Suprapubic skin (tissue), 4 donors: ENCODE measurements at places on chromosomes 16 and 17. TPM values are rescaled to one million over a fixed set of nuclear protein-coding genes. Genes with fewer than 3 reads are reported as not detected.

DNA sequence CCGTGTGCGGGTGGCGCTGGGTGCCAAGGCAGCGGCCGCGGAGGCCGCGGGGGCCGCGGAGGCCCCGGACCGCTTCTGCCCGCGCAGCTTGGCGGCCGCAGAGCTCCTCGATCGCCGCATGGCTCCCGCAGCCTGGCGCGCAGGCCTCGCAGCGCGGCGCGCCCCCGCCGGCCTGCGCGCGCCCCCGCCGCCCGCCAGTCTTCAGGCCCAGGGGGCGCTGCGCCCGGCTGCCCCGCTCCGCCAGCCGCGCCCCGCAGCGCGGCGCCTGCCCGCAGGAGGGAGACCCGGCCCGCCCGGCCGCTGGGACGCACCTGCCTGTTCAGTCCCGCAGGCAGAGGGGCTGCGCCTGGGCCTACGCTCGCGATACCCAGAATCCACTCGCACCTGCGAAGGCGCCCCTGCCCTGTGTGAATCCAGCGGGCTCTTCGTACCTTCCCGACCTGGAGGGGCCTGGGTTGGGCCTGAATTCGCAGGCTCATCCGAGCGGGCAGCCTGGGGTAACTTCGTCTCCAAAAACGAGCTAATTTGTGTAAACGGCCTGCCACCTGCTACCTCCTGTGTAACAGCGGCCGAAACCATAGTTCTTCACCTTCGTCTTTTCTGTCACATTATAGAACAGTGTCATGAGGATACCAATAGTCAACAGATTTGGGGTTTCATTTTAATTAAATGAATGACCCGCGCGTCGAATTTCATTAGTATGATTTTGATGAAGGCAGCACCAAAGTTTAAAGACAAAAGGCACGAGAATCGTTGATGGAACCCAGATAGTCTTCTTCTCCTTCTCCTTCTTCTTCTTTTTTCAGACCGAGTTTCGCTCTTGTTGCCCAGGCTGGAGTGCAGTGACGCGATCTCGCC, at the start of gene CENPV:
CENPV (minus strand) TSS at position 153 of the 858 bp plus-strand sequence; CDS start at position 120, 33 bp downstream.
- peak; percentile 67 for DNase-seq

DNA sequence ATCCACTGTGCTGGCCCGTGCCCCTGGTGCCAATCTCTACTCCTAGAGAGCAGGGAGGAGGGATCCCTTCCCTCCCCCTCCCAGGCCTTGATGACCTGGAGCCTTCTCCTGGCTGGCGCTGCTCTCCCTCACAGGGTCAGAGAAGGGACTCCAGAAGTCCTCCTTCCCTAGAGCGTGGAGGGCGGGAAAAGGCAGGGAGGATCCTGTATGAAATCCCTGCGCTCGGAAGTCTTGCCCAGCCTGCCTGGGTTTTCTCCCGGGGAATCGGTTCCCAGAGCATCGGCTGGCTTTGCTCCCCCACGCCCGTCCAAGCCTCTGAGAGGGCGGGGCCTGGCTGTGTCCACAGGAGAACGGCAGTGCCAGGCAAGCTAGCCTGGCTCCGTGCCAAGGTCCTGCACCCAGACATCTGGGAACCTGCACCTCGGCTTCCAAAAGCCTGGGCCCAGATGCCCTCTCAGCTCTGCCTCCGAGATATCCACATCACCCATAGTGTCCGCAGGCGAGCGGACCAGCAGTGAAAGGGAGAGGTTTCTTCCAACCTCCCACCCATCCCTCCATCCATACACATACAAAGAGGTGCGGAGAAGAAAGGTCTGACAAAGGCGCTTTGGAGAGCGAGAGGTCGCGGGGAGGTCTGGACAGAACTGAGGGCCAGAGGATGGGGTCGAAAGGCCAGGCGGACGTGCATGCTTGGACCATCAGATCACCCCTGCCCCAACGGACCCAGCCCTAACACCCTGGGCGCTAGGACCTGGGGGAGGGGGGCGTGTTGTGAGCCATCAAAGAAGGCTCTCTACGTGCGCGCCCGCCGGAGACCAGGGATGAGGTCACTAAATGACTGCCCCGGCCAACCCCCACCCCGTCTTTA, 1.1 kb downstream of the MPP2 start:
- DNase-seq = peak; percentile 91

DNA sequence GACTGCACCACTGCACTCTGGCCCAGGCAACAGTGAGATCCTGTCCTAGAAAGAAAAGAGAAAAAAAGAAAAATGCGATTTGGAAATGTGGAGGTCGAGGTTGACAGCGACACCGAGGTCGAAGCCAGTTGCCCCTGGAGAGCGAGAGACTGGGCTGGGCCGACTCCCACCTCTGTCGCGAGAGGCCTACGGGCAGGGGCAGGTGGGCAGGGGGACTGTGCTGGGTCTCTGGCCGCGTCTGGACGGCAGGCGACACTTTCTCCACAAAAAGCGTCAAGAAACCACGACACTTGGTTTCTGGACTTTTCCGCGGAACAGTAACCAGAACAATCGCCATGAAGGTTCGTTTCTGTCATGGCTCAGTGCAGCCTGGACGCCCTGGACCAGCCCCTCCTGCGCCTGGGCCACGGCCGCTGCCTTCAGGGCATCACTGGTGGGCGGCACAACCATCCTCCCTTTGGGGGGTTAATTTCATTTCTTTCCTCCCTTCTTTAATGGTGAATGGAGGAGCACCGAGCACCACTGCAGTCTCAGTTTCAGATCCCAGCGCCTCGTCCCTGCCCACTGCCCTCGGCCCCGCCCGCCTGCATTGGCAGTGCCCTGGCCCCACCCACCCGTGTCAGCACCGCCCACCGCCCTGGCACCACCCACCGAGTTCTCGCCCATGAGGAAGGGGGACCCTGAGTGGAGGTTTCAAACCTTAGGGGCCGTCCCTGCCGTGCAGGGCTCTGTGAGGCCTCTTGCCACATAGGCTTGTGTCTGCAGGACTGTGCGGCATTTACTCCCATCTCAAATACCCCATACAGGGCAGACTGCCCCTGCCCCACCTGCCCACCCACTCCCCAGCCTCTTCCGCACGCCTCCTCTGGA, 18.5 kb upstream of the CDH15 start:
- DNase-seq = no peak

DNA sequence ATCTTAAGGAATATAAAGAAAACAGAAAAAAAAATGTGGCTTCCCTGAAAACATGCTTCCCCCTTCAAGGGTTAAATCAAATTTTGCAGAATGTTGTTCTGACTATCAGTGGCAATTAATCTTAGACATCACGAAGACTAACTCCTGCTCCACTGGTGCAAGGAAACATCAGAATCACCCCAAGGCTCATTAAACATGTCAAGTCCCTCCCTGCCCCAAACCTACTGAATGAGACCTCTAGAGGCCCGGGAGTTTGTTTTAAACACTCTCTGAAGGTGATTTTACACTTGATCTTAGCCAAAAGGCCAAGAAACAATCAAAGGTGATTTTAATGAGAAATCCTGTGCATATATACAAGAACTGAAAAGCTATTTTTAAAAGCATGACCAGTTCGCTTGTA, 18.3 kb downstream of the PSME3IP1 start:
- no peak for DNase-seq

DNA sequence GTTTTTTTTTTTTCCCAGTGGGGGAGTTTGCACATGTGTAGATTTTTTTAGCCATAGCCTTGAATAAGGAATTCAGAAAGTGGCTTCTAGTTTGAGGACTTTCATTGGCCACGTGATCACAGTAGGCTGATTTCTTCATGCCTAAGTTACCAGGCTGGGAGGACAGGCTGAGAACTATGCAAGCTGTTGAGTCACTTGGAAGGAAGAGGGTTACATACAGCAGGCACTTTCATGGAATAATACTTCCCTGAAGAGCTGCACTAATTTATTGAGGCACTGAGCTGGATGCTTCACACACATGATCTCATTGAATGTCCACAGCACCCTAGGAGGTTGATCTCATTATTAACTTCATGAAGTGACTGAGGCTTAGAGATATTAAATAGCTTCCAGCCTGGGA, 22.8 kb downstream of the PRKCB start:
- DNase-seq = no peak

- peak; percentile 85 for DNase-seq
Measured at GRCh38 chr17:48492401-48493298, 38.2 kb downstream of the HOXB1 start.

DNA sequence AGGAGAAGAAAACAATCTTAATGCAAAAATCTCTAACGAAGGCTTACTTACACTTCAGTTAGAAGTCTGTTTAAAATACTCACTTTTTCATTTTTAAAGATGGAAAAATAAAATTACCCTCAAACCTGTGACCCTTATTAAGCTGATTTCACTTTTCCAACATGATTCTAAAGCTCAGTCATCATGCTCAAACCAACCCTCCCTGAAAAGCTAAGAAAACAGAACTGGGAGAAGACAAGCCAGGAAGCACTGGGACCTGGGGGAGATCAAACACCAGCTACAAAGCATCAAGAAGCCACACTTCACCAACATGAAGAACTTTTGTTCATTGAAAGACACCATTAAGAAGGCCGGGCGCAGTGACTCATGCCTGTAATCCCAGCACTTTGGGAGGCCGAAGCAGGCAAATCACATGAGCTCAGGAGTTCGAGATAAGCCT, 88.8 kb downstream of the LITAF start:
- peak; percentile 69 for DNase-seq

DNA sequence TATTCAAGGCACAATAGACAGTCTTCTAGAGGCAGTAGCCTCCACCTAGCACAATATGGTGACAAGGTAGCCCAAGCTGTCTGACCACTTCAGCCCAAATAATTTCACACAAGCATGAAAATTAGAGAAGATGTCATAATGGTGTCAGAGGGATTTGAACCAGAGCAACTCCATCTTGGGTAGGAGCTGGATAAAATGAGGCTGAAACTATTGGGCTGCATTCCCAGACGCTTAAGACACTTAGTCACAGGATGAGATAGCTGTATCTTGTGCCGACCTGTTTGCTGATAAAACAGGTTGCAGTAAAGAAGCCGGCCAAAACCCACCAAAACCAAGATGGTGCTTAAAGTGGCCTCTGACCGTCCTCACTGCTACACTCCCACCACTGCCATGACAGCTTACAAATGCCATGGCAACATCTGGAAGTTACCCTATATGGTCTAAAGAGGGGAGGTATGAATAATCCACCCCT, 192.6 kb downstream of the CPPED1 start:
- DNase-seq = no peak

DNA sequence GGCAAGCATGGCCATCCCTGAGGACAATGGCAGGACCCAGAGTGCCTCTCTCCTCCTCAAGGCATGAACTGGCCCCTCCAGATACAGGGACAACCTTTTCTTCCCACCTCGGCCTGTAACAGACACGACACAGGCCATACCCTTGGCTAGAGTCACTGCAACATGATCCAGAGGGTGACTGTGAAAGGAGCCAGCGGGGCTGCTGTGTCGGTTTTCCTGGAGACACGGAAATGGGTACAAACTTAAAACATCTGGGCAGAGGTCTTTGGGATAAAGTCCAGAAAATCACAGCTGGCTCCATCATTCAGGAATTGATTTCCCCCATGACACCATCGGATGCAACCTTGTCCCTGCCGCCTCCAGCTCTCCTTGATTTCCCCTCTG, 5.3 kb downstream of the CEP295NL start:
- DNase-seq = no peak

DNA sequence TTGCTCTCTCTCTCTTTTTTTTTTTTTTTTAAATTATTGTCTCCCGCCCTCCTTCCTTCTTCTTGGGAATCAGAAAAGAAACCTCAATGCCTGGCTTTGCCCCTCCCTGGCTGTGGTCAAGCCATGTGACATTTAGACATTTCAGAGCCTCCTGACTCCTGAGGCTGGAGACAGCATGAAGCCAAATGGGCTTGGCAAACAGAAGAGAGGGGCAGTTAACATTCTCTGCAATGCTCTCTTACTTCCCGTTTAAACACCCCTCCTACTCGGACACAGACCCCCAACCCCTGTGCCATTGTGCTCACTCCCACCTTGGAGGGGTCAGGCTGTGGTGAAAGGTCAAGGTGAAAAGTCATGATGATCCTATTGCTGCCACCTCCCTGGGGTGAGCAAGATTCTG, 14.7 kb upstream of the MEOX1 start:
- DNase-seq = no peak

GRCh38 chr17:73423159-73423715, 111.4 kb upstream of the CDC42EP4 start:
- no peak for DNase-seq

DNA sequence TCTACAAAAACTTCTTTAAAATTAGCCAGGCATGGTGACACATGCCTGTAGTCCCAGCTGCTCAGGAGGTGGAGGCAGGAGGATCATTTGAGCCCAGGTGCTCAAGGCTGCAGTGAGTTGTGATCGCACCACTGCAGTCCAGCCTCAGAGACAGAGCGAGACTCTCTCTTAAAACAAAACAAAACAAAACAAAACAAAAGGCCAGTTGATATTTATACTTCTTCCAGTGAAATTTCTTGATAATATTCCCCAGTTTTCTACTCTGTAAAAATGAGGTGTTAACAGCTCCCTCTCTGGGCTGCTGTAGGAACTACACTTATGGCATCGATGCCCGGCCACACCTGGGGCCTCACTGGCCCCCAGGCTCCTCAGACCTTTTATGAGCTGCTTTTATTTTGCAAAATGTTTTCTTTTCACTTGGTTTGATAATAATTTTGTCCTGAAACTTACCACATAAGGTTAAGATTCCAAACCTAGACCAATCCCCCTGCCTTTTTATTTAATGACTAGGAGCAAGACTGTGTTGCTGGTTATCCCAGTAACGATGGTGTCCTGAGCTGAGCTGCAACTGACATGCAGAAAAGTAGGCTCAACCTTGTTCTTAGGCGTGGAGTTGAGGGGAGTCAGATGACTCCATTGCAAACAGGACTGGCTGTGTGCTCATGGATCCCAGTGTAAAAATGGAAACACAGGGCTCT, 17.6 kb downstream of the MAPK8IP3 start:
- no peak for DNase-seq

GRCh38 chr17:28940675-28941074, 10.6 kb downstream of the PHF12 start:
- DNase-seq = no peak

GRCh38 chr16:79379095-79379494, 221.4 kb downstream of the MAF start:
- peak; percentile 68 for DNase-seq

- no peak for DNase-seq
Measured at GRCh38 chr17:59423903-59424302, 92.4 kb downstream of the YPEL2 start.

- DNase-seq = no peak
Measured at GRCh38 chr16:4800290-4801041, 2.0 kb downstream of the ROGDI start.

Gene SPECC1
- 15.3 TPM for total RNA-seq

Gene GP1BA
- total RNA-seq = not detected

Gene CPHXL2
- total RNA-seq = not detected

Gene MNT
- total RNA-seq = 39.6 TPM
